A549 treated with ZK216348 at 1 μM for 4 hours (cell line): ENCODE measurements at places on chromosomes 4 and X. TPM values are rescaled to one million over a fixed set of nuclear protein-coding genes. Genes with fewer than 3 reads are reported as not detected.

Gene TLL1
- total RNA-seq, result 0.13 to 0.59 TPM (median 0.17 TPM) in 5 replicates

Gene GLOD5
- not detected in 5 replicates for total RNA-seq

Gene FAM47A
- total RNA-seq, result not detected in 5 replicates

Gene CLNK
- total RNA-seq, result not detected in 5 replicates

Gene ODAPH
- 1.6 TPM in 1 of 5 replicates, not detected in the others for total RNA-seq

Gene RHOXF2B
- total RNA-seq, result not detected in 5 replicates

Gene MMRN1
- not detected in 5 replicates for total RNA-seq

Gene PROM1
- 0.27 to 0.80 TPM (median 0.36 TPM) in 5 replicates for total RNA-seq

Gene SPANXA1
- 0.23 to 0.46 TPM in 2 of 5 replicates, not detected in the others for total RNA-seq

Gene SGMS2
- 13.9 to 29.8 TPM (median 22.6 TPM) in 5 replicates for total RNA-seq

Gene STBD1
- 8.7 to 10.5 TPM (median 9.9 TPM) in 5 replicates for total RNA-seq

Gene TRIM61
- not detected in 5 replicates for total RNA-seq

Gene ASB12
- not detected in 5 replicates for total RNA-seq

Gene HSD17B13
- total RNA-seq, result 0.07 to 0.13 TPM in 2 of 5 replicates, not detected in the others

Gene CLIC2
- 0.11 to 0.20 TPM (median 0.12 TPM) in 3 of 5 replicates, not detected in the others for total RNA-seq

Gene TBC1D14
- total RNA-seq, result 29.8 to 38.8 TPM (median 35.8 TPM) in 5 replicates

Gene CACNA1F
- total RNA-seq, result not detected in 5 replicates

Gene CT45A10
- total RNA-seq, result 0.33 TPM in 1 of 5 replicates, not detected in the others

Gene FAM184B
- total RNA-seq, result 0.02 to 0.07 TPM (median 0.04 TPM) in 5 replicates

Gene DUSP21
- total RNA-seq, result not detected in 5 replicates

Gene ITIH6
- total RNA-seq, result not detected in 5 replicates

Gene FHDC1
- 0.46 to 0.79 TPM (median 0.65 TPM) in 5 replicates for total RNA-seq

Gene MSANTD1
- 0.12 to 0.23 TPM (median 0.15 TPM) in 3 of 5 replicates, not detected in the others for total RNA-seq

Gene SMIM10L2A
- total RNA-seq, result 0.13 to 0.23 TPM (median 0.18 TPM) in 5 replicates

Gene MAOA
- 0.33 to 1.1 TPM (median 0.40 TPM) in 5 replicates for total RNA-seq

Gene CT45A5
- total RNA-seq, result not detected in 5 replicates

Gene CPZ
- 0.12 to 0.28 TPM (median 0.15 TPM) in 5 replicates for total RNA-seq

Gene TDO2
- total RNA-seq, result 0.22 to 0.73 TPM (median 0.62 TPM) in 5 replicates

Gene RTL3
- 0.08 TPM in 1 of 5 replicates, not detected in the others for total RNA-seq

Gene TSPAN7
- 2.3 to 3.6 TPM (median 2.7 TPM) in 5 replicates for total RNA-seq

Gene IBSP
- total RNA-seq, result not detected in 5 replicates

Gene EPGN
- total RNA-seq, result not detected in 5 replicates

Gene GCNA
- 1.5 to 2.4 TPM (median 1.7 TPM) in 5 replicates for total RNA-seq

Gene SSX1
- not detected in 5 replicates for total RNA-seq

Gene CYLC1
- not detected in 5 replicates for total RNA-seq

Gene BCLAF3
- total RNA-seq, result 2.2 to 4.9 TPM (median 3.5 TPM) in 5 replicates

Gene APLN
- total RNA-seq, result 0.72 to 1.00 TPM (median 0.80 TPM) in 5 replicates

Gene HSFX4
- not detected in 5 replicates for total RNA-seq

Gene RGN
- not detected in 5 replicates for total RNA-seq

Gene KCNE5
- total RNA-seq, result 0.09 to 0.22 TPM (median 0.15 TPM) in 3 of 5 replicates, not detected in the others

Gene SCRG1
- total RNA-seq, result not detected in 5 replicates

Gene ARHGEF38
- not detected in 5 replicates for total RNA-seq

Gene KLKB1
- total RNA-seq, result not detected in 5 replicates

Gene NHS
- 2.3 to 4.3 TPM (median 2.9 TPM) in 5 replicates for total RNA-seq

Gene EDNRA
- total RNA-seq, result 0.31 to 1.1 TPM (median 0.36 TPM) in 5 replicates

Gene PAPSS1
- 27.6 to 33.4 TPM (median 29.8 TPM) in 5 replicates for total RNA-seq

Gene KCND1
- 0.92 to 1.6 TPM (median 1.2 TPM) in 5 replicates for total RNA-seq

Gene PRDX4
- total RNA-seq, result 256 to 296 TPM (median 270 TPM) in 5 replicates

Gene UCP1
- total RNA-seq, result 0.11 TPM in 1 of 5 replicates, not detected in the others

Gene TLR8
- not detected in 5 replicates for total RNA-seq

Gene PLP1
- not detected in 5 replicates for total RNA-seq

Gene MSMO1
- 10.9 to 21.3 TPM (median 19.6 TPM) in 5 replicates for total RNA-seq

Gene PASD1
- total RNA-seq, result not detected in 5 replicates

Gene ABHD18
- 2.8 to 4.0 TPM (median 3.3 TPM) in 5 replicates for total RNA-seq

Gene GC
- total RNA-seq, result not detected in 5 replicates
